ENCODE measurements at places on chromosomes 1 and 21.
A peak's percentile ranks its signal among the peaks of the same experiment; 100 is the strongest.

DNA sequence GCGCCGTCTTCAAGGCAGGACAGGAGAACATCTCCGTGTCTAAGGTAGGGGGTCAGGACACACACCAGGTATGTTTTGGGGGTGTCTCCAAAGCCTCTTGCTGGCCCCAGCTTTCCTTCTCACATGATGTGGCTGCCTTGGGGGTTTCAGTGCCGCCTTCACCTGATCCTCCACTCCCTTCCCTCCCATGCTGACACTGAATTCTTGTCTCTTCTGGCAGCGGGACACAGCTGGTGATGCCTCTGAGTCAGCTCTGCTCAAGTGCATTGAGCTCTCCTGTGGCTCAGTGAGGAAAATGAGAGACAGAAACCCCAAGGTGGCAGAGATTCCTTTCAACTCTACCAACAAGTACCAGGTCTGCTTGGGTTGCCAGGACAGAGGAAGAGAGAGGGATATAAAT lies 13.5 kb downstream of the ATP1A2 start:
- no peak for DNase-seq

DNA sequence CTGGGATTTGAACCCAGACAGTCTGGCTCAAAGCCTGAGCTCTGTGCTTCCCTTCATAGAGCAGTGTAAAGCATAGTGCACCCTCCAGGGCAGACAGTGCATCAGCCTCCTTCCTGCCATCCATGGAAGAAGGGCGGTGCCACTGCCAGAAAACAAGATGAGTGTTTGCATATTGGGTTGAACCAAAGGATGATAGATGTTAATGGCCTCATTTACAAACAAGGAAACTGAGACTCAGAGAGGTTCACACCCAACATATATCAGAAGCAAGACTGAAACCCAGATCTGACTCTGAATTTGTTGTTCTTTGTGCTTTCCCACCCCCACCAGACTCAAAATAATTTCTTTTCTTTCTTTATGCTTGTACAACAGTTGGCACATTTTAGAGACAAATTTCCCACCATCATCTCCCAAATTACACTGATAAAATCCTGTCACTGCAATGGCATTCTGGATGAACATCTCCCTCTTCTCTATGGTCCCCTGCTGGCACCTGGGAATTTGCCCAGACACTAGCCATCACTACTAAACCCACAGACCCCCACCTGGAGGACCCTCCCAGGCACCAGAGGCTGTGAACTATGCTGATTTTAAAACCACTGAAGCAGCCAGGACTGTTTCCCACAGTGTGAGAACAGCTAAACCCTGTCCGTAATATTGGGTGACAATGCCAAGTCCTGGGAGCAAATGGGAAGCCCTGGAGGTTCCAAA lies 45.4 kb upstream of the MPZL1 start:
- DNase-seq: no peak

DNA sequence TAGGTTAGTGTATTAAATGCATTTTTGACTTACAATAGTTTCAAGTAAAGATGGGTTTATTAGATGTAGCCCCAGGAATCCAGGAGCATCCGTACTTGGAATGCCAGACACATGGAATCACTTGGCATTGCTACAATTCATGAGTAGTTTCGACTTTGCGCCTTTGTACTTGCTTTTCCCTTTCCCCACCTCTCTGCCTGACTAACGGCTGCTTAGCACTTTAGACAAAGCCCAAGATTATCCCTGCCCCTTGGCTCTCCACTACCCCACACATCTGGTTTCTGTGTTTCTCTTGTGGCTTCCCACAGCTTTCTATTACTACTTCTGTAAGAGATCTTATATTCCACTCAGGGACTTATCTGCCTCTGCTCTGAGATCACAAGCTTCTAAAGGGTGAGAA lies 397.7 kb upstream of the POU3F1 start:
- peak; percentile 10 for DNase-seq

DNA sequence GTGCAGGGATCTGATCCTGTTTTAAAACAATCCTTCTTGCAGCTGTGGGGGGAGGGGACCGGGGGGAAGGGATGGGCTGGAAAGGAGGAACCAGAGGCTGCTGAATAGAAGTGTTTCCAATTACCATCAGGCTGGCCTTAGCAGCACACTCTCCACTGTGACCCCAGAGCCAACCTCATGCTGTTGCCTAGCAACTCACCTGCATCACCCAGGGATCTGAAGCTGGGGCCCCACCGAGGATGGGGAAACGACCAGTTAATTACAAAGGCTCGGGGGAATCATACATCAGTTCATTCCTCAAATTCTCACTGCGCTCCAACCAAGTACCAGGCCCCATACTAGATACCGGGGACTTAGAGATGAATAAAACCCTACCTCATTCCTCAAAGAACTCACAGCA lies 11.9 kb upstream of the GPX7 start:
- no peak for DNase-seq

GRCh38 chr1:26733982-26734381 lies 38.2 kb downstream of the ARID1A start:
- DNase-seq: no peak

DNA sequence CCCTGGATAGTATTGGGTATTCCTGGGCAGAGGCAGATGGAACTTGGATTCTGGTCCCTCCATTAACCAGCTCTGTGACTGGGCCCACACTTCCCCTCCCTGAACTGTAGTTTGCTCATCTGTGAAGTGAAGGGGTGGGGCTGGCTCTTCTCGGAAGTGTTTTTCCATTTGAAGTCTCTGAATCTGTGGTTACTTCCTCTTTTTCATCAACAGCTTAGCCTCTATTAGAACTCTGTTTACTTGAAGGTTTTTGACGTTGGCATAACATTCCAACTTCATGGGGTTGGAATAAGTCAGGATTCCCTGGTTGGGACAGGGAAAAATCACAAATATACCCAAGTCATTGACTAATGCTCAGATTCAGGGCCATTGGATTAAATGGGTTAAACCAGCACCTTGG lies 3.6 kb downstream of the KIAA0040 start:
- DNase-seq: no peak

DNA sequence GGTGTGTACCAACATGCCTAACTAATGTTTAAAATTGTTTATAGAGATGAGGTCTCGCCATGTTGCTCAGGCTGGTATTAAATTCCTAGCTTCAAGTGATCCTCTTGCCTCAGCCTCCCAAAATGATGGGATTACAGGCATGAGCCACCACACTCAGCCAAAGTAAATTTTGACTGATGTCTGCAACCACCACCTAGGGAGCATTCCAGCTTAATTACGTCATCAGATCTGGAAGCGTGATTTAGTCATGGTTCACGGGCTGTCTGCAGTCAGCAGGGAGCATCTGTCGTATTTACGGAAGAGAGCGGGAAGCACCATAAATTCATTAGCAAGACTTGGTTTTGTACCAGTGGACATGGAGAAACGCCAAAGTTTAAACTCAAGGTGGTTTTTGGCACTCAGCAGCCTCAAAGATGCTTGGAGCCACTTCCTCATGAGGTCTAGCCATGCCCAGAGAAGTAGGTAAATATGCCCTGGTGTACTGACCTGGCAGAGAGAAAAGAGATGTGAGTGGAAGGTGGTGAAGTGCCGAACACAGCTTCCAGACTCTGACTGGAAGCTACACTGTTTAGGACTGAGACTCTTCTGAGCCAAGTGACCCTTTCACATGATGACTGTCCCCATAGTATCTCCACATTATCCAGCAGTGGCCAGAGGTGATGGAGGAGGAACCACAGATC lies 60.8 kb upstream of the SLC35F3 start:
- no peak for DNase-seq

GRCh38 chr1:218611916-218612585 lies 266.9 kb downstream of the TGFB2 start:
- DNase-seq: no peak

DNA sequence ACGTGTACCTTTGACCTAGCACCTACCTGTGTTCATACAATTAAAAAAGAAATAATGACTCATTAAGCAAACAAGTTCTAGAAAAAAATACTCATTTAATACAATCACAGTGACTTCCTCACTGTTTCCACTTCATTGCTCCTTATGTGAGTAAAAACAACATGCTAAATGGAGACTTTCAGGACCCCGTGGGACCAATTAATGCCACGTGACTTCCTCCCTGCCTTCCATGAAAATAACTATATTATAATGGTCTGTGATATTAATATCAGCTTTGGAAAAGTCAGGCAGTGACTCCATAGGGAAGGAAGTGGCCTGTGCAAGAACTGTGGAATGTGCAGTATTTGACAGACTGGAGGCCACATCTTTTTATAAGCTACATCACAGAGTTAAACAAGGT lies 337.8 kb downstream of the HLX start:
- DNase-seq: no peak

GRCh38 chr1:239765163-239765562 lies 326.5 kb upstream of the FMN2 start:
- no peak for DNase-seq

DNA sequence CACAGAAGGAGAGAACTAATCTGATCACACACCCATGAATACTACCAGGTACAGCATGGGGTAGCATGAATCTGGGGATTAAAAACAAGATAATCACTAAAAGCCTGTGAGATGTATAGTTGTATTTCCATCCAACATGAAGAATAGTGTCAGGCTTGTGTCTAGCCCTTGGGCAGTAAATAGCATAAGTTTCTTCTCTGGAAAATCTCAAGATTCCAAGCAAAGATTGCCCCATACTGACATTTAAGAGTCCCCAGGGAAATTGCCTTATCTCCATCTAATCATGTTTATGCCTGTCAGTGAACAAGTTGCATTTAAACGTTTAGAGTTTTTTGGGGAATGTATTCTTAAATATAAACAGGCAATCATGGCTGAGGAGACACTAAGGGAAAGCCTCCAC lies 109.2 kb upstream of the SERTAD4 start:
- DNase-seq: no peak

- no peak for DNase-seq
Observed at GRCh38 chr21:45162809-45163208, 88.4 kb downstream of the ADARB1 start.

- no peak for DNase-seq
Observed at GRCh38 chr1:173648880-173649605, 13.9 kb downstream of the TEX50 start.

DNA sequence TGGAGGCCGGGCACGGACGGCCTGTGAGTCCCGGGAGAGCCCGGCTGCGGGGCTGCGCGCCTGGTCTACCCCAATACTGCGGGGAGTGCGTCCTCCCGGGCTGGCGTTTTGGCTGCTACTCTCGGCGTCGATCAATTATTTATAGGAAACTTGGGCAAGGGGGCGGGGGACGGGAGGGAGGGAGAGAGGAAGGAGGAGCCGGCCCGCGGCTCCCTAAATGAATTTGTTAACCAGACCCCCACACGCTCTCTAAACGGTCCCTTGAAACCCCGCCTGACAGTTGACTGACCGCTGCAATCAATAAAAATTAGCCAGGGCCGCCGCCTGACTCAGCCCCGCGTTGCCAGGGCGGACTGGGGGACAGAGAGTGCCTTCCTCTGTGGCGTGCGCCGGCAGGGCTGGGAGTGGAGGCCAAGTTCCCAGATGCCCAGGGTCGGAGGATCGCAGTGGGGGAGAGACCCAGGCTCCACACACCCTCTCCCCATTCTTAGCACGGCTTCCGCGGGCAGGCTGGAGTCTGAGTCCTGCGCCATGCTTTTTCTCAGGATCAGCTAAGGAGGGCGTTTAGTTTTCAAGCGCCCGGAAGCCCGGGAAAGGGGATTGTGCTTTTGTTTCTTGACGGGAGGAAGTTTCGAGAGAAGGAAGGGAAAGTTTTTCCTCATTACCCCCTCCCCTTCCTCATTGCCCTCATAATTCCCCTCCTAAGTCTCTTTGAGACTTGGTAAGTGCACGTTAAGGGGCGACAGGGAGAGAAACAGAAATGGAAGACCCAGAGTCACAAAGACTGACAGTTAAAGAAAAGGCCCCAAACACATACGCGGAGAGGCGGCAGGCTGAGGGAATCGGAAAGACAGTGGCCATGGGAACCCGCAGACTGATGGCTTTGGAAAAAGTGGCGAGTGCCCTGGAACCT lies 6.2 kb downstream of the PAX7 start:
- DNase-seq: no peak

DNA sequence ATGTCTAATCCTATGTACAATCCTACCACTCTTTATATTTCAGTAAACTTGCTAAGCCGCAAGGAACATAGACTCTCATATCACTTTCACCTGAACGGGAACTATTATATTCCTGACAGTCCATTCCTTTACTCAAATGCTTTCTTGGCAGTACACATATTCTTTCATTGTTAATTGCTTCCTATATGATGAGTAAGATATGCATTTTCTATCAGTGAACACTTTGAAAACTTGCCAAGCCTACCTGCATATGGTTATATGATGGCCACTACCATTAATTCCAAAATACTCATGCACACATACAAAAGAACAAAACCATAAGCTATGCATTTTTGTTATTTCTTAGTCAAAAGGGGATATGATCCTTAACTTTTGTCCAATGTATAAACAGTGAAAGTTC lies 341.5 kb downstream of the VAV3 start:
- no peak for DNase-seq

DNA sequence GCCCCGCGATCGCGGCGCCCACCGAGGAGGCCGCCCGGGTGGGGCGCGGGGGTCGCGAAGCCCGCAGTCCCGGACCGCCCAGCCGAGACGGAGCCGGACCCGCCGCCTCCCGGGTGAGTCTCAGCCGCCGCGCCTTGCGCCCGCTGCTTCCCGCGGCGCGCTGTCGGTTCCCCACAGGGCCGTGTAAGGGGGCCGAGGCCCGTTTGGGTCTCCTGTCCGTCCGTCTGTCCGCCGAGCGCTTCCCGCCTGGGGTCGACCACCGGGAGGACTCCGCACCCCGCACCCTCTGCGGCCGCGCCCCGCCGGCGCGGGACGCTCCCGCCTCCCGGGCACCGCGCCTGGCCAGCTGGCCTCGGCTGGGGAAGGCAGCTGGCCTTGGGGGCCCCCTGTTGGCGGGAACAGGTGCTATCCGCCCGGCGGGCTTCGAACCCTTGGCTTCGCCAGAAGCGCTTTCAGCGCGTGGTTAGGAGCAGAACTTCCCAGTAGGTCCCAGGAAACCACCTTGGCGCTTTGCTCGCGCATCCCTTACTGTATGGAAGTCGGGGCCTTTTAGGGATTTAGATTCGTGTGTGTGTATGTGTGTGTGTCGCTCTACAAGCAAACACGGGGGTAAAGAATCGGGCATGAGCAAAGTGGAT lies 414 bp downstream of the TMEM51 start:
- no peak for DNase-seq

DNA sequence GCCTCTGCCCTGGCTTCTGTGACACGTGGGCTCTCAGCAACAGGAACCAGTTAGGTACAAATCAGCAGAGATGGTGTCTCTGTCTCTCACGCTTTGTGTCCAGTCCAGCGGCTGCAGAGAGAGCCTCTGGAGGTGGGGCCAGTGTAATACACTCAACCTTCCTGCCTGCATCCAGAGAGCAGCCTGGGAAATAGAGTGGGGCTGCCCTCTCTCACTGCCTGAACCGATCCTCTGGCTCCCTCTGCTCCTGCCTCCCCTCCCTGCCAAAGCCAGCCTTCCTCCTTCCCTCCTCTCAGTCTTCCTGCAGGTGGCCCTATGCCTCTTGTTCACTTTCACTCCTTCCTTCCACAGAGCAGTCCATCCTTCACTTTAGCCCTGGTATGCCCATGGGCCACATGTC lies at the start of gene ZNF648:
Gene ZNF648, minus strand, starts transcription at position 119 of the 400 bp plus-strand sequence. CDS start 3,702 bp downstream, outside the sequence.
- no peak for DNase-seq

DNA sequence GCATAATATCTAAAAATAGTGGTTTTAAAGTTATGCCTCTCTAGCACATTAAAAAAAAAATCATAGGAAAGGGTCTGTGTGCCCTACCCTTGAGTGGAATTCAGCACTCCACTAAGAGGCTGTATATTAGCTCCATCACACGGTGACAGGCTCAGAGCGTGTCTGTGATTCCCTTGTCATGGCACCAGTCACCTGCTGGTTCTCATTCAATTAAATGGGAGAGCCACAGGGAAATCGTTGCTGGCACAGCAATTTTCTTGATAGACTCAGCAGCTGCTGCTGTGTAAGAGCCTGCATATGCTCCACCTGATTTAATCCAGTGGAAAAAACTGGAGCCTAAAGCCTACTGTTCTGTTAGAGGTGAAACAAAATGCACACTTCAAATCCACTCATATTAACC lies 9.5 kb downstream of the ATP6V1G3 start:
- DNase-seq: no peak

Measured in HFF-Myc (cell line).